ENCODE measurements at places on chromosomes 1 and 21.

DNA sequence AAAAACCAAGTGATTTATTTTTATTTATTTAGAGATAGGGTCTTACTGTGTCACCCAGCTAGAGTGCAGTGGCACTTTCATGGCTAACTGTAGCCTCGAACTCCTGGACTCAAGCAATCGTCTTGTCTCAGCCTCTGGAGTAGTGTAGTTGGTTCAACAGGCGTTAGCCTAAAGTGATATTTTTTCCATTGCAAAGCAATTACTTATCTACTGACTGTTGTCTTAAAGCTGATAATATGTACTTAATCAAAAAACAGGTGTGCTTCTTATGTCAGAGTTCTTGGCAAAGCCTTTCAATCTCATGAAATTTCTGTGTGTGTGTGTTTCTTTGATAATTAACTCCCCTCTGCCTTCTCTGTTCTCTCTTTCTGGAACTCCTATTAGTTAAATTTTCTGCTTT, 62.4 kb upstream of the DUSP10 start:
- no peak for DNase-seq

GRCh38 chr21:45471525-45472221, 66.7 kb downstream of the COL18A1 start:
- no peak for DNase-seq

GRCh38 chr1:115181231-115181630, 91.9 kb upstream of the TSPAN2 start:
- no peak for DNase-seq

DNA sequence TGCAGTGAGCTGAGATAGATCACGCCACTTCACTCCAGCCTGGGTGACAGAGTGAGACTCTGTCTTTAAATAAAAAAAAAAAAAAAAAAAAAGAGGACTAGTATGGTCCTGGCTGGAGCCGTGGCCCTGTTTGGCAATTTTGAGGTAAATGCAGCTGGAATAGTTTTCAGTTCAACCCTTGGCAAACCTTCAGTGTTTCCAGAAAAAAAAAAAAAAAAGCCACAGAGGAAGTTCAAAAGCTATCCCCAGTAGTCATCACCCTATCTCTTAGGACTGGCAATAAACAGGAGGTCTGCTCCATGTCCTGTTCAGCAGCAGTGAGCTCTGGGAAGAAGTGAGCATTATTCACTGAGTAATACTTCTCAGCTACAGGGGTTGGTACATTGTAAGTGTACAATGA, 56.8 kb upstream of the ERRFI1 start:
- DNase-seq: no peak

DNA sequence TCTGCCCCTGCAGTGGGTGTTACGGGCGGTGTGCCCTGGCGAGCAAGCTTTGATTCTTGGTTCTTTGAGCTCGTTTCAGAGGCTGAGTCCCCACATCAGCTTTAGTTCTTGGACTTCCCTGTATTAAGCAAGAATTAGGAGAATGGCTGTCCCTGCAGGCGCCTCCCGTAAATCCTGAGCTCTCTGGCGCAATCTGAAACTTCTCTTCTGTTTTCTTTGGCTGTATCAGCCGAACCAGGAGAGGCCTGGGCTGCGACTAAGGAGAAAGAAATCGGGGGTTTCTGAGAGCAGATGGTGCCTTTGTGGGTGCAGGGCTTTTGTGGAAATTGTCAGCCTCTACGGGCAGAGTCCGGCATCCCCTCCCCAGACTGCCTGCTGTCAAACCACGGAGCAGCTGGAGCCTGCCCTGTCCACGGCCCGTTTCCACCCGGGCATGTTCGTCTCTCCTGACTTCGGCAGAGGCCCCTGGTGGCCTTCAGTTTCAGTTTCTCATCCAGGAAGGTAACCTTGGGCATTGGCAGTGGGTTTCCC, 17.9 kb downstream of the CSTB start:
- no peak for DNase-seq

DNA sequence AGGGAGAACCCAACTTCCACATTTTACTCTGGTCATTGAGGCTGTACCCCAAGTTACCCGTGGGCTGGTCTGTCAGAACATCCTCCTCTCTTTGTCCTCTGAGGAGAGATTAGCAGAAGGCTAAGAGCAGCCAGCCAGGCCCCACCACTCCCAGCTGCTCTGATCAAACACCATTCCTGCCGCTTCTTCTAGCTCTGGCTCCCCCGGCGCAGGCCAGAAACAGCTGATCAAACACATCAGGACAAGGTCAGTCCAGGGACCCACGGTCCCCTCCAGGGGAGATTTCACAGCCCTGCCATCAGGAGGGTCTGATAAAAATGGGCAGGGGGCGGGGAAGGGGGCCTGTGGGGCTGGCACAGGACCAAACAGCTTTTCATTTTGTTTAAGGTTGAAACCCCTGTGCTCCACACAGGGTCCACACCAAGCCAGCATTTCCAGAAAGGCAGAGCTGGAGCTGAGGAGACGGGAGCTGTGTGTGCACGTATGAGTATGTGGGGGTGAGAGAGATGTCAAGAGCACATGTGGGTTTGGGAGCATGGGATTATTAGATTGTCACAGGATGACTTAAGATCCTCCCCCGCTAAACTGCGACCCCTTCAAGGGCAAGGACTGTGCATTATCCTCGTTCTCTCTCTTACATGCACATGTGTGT, 29.9 kb upstream of the EPHA8 start:
- no peak for DNase-seq

DNA sequence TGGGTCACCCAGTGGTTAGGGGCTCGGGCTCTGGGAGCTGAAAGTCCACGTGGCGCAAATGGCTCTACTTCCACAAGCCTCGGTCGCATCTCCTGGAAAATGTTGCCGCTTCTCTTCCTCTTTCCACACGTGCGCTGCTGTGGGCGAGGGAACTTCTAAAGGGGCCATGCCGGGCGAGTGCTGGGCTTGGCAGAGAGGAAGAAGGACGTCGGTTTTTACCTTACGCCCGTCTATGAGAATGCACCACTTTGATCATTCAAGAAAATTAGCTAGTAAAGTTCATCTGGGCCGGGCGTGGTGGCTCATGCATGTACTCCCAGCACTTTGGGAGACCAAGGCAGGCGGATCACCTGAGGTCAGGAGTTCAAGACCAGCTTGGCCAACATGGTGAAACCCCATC, 10.4 kb downstream of the SLC45A1 start:
- DNase-seq: no peak

- DNase-seq: no peak
Observed at GRCh38 chr1:39268906-39269305, 64.4 kb downstream of the MACF1 start.

DNA sequence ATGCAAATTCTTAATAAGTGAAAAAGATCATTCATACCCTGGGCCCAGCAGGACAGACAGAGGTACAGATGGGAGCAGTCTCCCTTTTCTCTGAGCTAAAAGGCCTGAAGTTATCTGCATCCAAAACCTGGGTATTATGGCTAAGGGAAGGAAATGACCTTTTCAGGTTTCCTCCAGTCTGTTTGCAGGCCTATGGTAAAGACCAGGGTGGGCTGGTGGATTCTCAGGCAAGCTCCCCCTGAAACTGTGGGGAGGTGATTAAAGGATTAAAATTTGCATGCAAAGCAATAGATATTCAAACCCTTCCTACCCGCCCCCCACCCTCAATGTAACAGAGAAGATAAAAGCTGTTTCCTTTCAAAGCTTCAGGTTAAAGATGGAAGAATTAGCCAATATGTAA, 471.8 kb upstream of the RUNX1 start:
- DNase-seq: no peak

- no peak for DNase-seq
Observed at GRCh38 chr1:19272064-19272463, 16.5 kb downstream of the AKR7A3 start.

DNA sequence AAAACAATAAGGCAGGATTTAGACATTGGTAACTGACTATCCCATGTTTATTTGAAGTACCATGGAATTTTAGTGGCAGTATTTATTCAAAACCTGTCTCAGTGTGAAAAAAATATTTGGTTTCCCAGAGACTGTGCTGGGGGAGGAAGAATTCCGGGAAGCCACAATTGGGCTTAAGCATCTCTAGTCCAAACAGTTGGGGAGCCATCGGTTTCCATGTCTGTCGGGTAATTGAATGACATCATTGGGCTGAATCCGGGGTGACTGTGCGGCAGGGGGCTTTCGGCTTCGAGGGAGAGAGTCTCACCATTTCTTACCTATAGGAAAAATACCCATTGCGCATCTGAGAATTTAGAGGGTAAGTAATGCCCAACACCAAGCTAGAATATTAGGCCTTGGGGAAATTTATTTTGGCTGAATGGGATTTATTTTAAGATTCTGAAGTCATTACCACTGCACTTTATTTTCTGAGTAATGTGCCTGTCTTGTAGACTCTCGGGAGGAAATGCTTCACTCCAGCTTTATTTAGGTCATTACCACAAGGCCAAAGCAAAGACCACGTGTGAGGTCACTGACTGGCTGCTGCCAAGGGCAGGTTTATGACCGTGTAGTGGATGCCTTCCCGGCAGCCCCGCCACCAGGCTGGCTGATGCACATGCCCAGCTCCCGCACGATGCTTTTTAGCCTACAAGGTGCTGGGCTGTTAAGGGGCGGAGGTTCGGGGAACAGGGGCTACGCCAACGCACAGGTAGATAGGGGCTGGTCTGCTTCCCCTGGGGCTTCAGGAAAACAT, 23.1 kb upstream of the UMODL1 start:
- DNase-seq: no peak

GRCh38 chr1:235697508-235697907, 47.9 kb upstream of the GNG4 start:
- no peak for DNase-seq

DNA sequence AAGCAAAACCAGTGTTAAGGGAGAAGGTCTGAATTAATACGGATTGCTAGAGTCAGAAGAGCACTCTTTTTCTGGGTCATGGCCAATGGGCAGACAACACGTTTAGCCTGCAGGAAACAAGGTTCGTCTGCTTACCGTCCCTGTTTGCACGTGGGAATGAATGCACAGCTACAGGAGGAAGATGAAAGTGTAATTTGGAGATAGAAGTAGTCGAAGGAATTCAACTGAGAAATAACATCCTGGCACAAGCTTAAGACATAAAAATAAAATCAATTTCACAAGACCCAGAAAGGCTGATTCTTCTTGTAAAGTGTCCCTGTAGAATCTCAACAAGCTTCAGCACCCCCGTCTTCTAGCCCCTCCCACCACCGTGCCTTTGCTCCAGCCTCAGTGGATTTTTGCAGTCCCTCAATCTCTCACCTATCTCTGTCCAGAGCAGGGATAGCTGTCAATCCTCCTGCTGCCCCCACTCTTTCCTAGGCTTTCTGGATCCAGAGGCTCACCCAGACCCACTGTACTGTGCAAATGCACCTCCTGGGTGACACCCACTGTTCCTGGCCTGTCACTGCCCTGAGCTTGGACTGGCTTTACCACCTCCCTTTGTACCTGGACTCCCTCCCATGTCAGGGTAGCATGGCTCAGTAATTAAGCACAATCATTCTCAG, 60.6 kb downstream of the C1orf94 start:
- no peak for DNase-seq

GRCh38 chr1:180948641-180949615, 36.2 kb downstream of the KIAA1614 start:
- no peak for DNase-seq

GRCh38 chr21:44530221-44530902, 9.6 kb downstream of the KRTAP10-1 start:
- DNase-seq: no peak

DNA sequence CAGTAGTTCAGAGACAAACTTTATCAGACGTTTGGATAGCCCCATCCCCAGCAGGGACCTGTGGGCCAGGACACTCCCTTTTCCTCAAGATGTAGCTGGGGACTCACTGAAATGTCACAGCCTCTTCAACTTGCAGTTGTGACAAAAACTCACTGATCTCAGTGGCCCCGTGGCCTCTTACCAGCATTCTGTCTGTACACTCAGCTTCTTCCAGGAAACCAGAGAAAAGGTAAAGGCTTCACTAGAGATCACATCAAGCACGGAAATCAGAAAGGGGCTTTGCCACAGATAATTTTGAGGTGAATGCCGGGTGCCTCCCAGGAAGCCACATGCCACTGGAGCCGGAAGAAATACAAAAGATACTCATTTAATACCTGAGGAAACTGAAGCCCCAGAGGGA, 122.2 kb downstream of the CCDC185 start:
- DNase-seq: peak; percentile 44

DNA sequence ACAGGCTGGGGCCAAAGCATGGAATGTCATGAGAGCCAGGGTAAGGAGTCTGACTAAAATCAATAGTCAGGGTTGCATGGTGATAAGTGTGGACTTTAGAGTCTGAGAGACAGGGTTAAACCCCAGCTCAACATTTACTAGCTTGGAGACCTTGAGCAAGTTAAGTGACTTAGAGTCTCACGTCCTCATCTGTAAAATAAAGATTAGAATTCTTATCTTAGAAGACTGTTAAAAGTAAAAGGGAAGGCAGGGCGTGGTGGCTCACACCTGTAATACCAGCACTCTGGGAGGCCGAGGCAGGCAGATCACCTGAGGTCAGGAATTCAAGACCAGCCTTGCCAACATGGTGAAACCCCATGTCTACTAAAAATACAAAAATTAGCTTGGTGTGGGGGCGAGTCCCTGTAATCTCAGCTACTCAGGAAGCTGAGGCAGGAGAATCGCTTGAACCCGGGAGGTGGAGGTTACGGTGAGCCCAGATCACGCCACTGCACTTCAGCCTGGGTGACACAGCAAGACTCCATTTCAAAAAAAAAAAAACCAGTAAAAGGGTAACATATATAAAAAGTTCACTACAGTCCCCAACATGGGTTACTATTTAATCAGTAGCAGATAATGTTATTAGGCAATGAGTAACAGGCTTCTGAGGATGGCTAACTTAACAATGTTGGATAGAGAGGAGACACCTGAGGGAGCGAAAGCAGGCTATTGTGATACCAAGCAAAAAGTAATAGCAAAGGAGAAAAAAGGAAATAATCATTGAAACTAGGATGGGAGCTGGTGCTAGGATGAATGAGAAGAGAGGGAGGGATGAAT, 20.8 kb downstream of the TMCO1 start:
- no peak for DNase-seq

GRCh38 chr1:179155615-179156014, 73.7 kb downstream of the TOR3A start:
- no peak for DNase-seq

DNA sequence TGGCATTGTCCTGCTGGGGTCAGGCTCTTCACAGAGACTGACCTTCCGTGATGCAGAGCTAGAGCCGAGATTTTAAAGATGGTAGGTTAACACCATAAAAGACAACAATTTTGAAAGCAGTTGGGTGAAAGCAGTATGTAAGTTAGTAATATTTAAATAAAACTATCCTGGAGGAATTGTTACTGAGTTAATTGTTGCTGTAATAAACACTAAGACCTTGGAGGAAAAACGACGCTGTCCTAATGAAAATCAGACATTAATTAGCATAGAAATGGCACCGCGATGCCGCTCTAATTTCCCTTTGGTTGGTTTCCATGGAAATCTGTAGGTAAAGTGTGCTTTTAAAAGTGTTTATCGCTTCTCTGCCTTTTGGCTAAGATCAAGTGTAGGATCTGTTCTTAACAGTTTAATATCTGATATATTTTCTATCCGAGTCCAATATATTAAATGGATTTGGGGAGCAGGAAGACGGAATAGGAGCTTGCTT, 745 bp upstream of the ANP32E start:
- no peak for DNase-seq

GRCh38 chr1:116498789-116499628, 71.8 kb downstream of the CD58 start:
- peak; percentile 61 for DNase-seq
